ENCODE measurements at places on chromosomes 16 and 17.

- no peak for DNase-seq
These were observed 913 bp upstream of the PRR14 start for GRCh38 chr16:30649725-30650368.

DNA sequence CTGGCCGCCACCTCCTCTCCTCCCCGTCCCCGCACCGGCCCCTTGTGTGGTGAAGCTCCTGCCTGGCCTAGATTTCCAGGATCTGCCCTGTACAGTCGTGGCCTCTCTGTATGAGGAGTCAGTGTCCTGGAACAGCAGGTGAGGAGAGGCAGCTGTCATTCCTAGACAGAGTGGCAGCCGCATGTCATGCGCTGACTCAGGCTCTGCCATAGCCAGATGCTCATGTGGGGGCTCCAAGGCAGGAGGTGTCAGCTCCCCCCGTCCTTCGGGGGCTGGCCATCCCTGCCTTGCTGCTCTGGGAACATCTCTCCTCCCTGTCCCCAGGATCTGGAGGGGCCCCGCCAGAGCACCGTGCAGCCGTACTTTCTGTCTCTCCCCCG is 60.4 kb downstream of the BAIAP2 start:
- no peak for DNase-seq

GRCh38 chr16:86519649-86520316 is 9.5 kb downstream of the FOXF1 start:
- peak; percentile 42 for DNase-seq

GRCh38 chr16:90043526-90043925 is 24.3 kb upstream of the DBNDD1 start:
- no peak for DNase-seq

GRCh38 chr16:769934-770333 is 9.4 kb downstream of the MSLN start:
- no peak for DNase-seq

DNA sequence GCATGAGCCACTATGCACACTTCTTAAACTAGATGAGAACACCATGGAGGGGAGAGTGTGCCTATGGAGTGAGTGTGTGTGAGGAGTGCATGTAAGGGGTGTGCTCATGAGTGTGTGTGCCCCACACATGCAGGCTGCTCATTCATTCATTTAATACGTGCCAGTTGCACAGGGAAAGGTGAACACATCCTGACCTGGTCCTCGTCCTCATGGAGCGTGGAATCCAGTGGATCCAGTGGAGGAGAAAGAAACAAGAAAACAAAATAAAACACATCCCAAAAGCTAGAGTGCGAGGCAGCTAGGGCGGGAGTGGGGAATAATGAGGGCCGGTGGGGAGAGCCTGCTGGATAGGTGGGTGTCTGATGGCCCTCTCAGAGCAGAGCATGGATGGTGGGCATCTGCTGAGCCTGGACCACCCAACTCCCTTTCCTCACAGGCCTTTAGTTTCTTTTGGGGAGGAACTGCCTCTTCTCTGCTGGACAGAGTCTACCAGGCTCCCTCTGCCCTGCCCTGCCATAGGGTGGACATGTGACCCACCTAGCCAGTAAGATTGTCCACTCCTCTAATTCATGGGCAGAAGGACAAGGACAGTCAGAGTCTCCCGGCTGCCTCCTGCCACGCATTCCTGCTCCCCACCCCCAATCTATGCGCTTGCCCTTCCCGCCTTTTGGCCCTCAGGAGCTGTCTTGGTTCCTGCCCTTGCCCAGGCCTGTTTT is 204.3 kb downstream of the RAB11FIP4 start:
- DNase-seq, result no peak

- DNase-seq, result no peak
These were observed 843.7 kb downstream of the CDH11 start for GRCh38 chr16:64278196-64278595.

- DNase-seq, result no peak
These were observed 750 bp upstream of the GSDMB start for GRCh38 chr17:39919087-39919683.

DNA sequence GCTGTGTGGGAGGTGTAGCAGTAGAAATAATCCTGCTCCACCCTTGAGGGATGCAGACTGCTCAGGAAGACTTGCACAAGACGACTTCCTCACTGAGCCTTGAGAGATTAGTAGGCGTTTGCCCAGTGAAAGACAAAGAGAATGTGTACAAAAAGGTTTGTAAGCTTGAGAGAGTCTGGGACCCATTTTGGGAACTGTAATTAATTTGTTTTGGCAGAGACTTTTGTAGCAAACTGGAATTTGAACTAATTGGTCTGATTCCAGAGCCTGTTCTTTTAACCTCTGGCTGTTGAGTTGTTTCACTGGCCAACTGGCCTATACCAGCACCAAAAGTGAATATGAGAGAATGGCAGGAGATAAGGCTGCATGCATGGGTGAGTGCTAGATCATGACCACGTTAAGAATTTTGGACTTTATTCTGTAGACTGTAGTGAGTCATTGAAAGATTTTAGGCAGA is 75.5 kb downstream of the AATF start:
- DNase-seq, result no peak

DNA sequence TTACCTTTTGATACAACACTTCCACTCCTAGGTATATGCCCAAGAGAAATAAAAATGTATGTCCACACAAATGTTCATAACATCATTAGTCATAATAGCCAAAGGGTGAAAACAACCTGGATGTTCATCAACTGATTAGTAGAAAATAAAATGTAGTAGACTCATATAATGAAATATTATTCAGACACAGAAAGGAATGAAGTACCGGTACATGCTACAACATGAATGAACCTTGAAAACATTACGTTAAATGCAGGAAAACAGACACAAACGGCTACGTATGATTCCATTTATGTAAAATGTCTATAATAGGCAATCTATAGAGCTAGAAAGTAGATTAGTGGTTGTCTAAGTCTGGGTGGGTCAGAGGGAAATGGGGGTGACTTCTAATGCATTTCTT is 358.5 kb downstream of the CA10 start:
- DNase-seq, result no peak

DNA sequence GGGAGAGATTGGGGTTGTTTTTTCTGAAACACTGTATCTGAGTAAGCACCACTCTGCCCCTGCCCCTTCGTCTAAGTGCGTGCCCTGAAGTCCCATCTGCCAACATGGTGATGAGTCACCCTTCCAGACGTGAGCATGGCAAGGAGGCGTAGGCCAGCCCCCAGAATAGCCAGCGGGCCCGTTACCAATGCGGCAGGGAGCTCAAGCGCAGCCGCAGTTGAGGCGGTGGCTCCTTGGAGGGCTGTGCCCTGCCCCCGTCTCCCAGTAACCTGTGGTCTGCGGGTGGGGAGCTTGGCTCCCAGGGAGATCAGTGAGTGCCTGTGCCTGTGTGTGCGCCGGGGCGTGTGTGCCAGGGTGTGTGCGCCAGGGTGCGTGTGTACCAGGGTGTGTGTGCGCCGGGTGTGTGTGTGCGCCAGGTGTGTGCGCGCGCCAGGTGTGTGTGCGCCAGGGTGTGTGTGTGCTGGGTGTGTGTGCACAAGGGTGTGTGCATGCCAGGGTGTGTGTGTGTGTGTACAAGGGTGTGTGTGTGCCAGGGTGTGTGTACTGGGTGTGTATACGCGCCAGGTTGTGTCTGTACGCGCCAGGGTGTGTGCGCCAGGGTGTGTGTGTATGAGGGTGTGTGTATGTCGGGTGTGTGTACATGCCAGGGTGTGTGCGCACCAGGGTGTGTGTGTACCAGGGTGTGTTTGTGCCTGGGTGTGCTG is 98.6 kb upstream of the CHMP6 start:
- DNase-seq, result no peak

- DNase-seq, result no peak
These were observed 48.4 kb downstream of the TMEM114 start for GRCh38 chr16:8541868-8542267.

- DNase-seq, result no peak
These were observed 7.8 kb upstream of the PDP2 start for GRCh38 chr16:66872559-66872942.

DNA sequence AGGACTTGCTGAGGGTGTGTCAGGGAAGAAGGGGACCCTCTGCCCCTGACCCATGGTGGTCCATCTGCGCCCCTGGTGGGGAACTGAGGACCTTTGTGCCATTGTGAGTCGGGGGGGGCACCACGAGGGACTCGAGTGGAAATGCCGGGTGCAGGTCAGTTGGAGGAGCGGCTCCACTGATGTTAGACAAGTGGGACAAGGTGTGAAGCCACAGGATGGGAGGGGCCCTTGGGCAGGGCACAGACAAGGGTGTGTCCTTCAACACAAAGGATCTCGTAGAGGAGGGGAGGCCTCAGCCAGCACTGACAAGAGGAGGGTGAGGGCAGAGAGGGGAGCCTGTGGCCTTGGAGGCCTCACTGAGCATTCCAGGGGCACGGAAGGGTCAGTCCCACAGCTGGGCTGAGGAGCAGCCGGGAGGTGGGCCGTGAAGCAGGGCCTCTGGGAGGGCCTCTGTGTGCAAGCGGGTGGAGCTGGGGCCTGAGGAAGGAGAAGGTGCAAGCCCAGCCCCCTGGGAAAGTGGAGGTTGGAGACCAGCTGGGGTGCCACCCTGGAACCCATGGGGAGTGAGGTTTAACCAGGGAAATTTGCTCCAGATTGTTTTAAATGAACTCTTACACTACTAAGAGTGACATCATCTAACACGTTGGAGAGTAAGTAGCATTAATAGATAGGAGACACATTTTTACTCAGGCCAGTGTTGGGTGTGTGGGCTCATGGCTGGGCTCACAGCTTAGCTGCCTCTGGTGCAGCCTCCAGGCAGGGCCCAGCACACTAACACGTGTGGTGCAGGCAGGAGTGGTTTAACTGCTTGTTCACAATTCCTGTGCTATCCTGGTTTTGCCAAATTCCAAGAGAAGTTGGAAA is 27.9 kb downstream of the NARF start:
- DNase-seq, result no peak

DNA sequence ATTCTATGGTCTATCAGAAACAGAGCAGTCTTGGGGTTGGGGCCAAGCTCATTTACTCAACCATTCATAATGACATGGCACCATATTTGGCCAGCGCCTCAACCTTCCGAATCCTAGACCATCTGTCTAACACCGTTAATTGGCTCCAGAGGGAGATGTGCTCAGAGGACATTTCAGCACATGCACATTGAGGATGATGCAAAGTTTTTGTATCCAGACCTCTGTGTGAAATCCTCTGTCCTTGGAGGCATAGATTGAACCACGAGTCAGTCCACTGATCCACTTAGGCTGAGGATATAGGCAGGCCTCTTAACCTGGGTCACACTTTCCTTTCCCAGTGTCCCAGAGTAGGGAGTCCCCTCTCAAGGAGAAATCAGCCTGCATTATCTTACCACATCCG is 85.5 kb downstream of the SHISA6 start:
- DNase-seq, result no peak

DNA sequence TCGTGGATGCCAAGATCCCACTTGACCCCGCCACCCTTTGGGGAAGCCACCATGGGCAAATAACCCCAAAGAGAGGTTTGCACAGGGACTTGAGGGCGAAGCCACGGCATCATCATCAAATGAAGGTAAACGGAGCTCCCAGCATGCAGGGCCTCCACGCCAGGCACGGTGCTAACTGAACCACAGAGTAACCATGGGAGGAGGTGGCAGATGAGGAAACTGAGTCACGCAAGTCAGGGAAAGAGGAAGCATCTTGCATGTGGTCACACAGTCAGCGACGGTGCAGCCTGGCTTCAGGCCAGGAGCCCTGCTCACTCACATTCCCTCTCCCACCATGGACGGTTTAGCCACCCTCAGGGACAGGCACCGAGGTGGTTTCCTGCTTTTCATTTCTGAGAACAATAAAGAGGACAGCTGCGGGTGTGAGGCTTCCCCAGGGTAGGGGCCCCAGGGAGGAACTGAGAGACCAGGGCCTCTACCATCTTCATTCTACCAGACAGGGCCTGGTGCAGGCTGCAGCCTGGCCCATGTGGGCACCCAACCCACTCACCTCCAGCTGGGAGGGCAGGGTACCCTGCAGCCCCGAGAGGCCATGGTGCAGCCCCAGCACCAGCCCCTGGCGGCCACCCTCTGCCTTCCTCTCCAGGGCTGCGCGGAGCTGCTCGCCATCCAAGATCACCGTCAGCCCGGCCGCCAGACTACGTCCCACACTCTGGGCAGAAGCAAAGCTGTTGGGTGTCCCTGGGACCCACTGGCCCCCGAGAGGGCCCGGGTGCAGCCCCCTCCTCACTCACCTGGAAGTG is 78.3 kb downstream of the RMI2 start:
- DNase-seq, result no peak

DNA sequence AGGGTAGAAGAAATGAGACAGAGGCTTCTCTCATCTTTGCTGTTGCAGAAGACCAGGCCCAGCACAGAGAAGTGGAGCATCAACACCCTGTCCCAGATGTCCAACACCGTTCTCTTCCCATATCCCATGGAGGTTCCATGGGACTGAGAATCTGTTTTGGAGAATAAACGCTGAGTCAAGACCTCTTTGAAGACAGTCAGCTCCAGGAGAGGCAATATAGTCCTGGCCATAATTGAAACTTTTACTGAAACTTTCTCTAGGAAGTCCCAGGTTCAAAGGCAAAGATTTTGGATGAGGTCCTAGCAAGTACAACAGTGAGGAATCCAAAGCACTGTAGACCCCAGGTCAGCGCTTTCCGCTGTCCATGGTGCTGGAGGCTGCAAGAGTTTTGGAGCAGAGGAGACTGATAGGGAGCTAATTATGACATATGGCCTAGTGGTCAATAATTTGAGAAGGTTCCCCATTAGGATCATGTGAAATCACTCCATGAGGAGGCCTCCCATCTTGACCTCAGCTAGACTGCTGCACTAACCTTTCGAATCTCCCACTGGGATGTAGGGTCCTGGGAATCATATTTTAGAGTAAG is 36.0 kb downstream of the OSBPL7 start:
- DNase-seq, result no peak

- DNase-seq, result no peak
These were observed 3.7 kb downstream of the SLC26A11 start for GRCh38 chr17:80223838-80224497.
